Left lobe of liver (tissue), 2 donors: ENCODE measurements at places on chromosomes 13 and 19. TPM values are rescaled to one million over a fixed set of nuclear protein-coding genes. Genes with fewer than 3 reads are reported as not detected.

BRME1 gene
- 1.3 TPM for total RNA-seq

GRK1 gene
- not detected for total RNA-seq

UPK1A gene
- not detected for total RNA-seq

HDGFL2 gene
- 16.8 TPM for total RNA-seq

MYH14 gene
- 70.5 TPM for total RNA-seq

RDH8 gene
- total RNA-seq: not detected

ADGRE1 gene
- total RNA-seq: 0.88 TPM

EFNB2 gene
- 4.3 TPM for total RNA-seq

MCF2L gene
- 14.9 TPM for total RNA-seq

PEX11G gene
- total RNA-seq: 16.5 TPM

NKPD1 gene
- not detected for total RNA-seq
